Daoy (cell line): ENCODE measurements at places on chromosomes 7 and 10.

DNA sequence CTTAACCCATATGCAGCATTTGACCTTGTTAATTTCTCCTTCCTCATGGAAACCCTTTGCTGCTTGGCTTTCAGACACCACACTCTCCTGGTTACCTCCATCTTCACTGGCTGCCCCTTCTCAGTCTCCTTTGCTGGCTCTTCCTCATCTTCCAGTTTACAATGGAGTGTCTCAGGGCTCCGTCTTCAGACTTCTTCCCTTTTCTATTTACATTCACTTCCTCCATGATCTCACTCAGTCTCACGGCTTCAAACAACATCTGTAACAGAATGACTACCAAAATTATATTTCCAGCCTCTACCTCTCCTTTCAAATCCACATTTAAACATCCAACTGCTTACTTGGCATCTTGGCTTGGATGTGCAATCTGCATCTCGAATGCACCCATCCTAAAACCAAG, 140.4 kb downstream of the DKK1 start:
- DNase-seq, result no peak

DNA sequence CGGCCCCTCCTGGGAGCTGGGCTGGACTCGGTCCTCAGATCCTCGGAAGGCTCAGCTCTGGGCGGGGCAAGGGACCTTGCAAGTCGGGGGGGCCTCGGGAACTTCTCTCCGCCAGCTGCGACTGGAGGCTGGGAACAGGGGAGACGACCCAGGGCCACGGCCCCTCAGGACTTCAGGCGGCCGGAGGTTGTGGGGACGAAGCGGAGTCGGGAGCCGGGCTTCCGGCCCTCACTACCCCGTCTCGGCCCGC, 2.6 kb downstream of the ADIRF start:
- no peak for DNase-seq

- DNase-seq, result no peak
These were observed 92.6 kb upstream of the RNF32 start for GRCh38 chr7:156547884-156548561.

DNA sequence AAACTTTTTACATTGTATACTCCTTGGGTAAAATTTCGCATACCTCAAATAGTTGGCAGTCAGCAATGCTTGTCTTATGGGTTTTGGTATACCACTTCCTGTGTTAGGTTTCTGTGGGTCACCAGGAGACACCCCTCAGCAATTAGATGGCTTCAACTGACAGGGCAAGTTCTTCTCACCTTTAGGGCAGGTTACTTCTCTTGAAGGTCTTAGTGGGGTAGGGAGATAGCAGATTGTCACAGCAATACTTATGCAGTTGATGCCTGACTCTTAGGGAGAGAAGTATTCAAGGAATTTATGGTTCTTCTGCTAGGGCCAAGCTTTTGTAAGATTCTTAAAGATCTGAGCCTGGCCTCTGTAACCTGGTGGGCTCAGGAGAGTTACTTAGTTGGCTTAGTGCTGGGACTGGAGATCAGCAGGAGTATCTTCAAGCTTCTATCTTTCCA, 42.9 kb downstream of the MKLN1 start:
- peak; percentile 75 for DNase-seq

- no peak for DNase-seq
These were observed 61.5 kb downstream of the LANCL2 start for GRCh38 chr7:55426676-55427075.

- no peak for DNase-seq
These were observed 110.0 kb downstream of the TACC2 start for GRCh38 chr10:122098924-122099323.

DNA sequence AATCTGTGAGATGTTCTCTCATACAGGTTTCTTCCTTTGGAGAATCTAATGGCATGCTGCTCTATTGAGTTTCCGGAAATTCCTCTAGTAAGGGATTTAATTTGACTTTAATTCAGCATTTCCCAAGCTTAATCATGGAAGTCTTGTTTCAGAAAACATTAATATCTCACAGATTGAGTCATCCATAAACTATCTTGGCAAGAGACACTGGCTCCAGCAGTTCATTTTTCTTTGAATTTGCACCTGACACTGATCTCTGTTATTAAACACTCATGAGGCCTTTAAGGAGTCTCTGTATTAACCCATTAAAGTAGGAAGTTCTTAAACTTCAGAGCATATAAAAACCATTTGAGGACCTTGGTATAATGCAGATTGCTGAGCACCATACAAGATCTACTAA, 3.6 kb upstream of the ITGB8 start:
- no peak for DNase-seq

DNA sequence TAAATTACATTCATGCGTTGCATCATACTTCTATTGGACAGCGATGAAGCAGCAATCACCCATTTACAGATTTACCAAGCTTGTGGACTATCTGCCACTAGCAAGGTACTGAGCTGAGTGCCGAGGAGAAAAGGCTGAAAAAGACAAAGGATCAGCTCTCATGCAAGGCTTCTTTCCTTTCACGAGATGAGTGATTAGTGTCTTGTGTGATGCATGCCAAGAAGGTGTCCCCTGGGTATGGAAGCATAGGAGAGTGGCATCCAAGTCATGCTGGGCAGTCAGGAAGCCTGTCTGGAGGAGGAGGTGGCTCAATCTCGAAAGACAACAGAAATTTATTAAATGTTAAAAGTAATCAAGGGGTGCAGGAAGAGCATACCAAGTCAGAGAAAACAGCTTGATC, 40.9 kb downstream of the ACSM6 start:
- no peak for DNase-seq

DNA sequence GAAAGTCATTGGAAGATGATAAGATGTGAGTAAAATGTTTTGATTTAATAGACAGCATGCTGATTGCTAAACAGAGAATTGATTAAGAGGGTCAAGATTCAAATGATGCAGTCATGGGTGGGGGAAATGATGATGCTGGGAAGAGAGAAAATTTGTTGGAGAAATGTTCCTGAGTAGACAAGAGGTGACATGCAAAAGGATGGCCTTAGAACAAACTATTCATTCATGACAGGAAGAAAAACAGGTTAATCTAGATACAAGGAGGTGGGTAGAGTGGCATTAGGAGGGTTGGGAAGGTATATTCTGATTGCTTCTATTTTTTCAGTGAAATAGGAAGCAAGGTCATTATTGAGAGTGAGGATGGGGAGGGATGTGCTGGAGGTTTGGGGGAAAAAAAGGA, 146.7 kb downstream of the SEM1 start:
- DNase-seq, result no peak

DNA sequence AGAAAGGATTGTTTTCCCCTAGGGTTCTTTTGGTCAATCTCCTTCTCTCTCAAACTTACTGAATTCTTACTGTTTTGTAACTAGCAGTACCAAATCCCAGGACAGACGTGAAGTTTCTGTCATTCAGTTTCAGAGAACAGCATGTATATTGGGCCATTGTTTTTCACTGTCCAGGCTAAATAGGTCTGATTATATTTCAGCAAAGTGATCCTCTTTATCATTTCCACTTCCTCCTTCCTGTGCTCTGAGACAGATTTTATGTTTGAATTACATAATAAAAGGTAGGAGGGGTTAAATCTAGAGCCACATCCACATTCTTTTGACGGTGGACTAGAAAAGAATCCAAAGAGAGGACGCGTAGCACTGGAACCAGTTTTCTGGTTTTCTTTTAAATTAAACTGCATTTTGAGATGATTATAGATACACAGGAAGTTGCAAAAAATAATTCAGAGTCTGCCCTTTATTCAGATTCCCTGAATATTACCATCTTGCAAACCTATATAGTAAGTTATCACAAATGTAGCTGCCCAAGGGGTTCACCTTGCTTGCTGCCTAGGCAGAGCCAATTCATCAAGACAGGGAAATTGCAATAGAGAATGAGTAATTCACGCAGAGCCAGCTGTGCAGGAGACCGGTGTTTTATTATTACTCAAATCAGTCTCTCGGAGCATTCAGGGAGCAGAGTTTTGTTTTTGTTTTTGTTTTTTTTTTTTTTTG, 40.1 kb downstream of the AKR1E2 start:
- DNase-seq, result peak; percentile 8

GRCh38 chr10:43091846-43092245, 15.0 kb downstream of the RET start:
- no peak for DNase-seq

- no peak for DNase-seq
These were observed 4.6 kb upstream of the CFAP46 start for GRCh38 chr10:132946806-132947546.

GRCh38 chr7:151853896-151854719, 22.8 kb downstream of the PRKAG2 start:
- no peak for DNase-seq

DNA sequence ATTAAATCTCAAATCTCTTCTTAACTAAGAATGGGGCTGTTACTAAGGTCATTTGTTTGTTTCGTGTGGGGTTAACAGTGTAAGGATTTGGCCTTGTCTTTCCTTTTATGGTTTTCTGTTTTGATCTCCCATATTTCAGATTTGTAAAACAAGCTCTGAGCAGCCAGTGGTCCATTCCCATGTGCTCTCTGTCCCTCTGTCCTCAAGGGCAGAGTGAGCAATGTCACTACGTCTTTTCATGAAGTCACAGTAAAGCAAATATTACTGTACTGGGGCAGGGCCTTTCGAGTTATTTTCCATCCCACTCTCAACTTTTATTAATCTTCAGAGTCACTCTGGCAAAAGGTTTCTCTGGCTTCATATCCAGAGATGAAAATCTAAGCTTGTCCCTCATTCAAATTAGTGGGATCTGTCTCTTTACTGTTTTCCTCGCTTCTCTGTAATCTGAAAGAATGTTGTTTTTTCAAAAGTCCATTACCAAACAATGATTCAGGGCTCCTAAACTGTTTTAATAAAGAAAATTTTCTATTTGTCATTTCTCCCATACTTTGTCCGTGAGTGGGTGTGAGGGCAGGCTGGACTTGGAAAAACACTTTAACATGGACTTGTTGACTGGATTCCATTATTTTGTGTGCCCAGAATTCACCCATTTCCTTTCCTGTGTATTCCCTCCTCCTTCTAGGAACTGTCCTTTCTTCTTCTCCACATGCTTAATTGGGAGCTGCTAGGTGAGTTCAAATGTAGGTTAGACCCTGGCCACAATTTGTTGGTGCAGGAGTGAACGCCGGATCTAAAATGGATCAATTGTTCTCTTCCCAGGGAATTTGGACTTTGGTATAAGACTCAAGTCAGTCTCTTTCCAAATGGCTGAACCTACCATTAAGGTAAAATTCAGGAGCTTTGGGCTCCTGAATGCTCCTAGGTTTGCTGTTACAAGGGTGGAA, 42.1 kb upstream of the NAMPT start:
- no peak for DNase-seq

DNA sequence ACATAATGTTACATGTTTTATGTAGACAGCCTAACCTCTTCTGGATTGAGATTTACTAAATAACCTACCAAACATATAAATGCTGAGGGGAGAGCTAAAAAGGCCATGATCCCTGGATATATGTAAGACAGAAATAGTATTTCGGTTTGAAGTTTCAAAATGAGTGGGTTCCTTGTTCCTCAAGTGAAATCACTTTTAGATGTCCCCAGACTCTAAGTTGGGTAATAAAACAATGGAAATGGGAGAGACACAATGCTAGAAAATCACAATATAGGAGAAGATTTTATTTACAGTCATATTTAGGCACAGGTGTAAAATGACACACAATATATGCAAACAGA, 56.5 kb downstream of the SHTN1 start:
- DNase-seq, result no peak

DNA sequence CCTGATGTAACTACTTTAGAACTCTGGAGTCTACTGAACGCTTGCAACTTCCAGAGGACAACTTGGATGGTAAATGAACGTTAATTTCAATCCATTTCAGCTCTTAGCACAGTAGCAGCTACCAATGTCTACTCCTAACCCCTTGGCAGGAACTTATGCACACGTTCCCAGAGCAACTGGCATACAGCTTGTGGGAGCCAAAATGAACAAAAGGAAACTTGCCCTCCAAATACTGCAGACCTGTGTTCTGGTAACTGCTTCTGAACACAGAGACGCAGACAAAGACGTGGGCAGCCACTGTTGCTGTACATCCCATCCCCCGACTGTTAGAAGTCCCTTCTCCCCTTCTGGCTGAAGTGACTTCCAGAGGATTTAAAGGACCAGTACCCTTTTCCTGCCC, 61.3 kb downstream of the XPNPEP1 start:
- DNase-seq, result no peak

GRCh38 chr7:15012135-15012534, 109.6 kb upstream of the DGKB start:
- DNase-seq, result no peak

DNA sequence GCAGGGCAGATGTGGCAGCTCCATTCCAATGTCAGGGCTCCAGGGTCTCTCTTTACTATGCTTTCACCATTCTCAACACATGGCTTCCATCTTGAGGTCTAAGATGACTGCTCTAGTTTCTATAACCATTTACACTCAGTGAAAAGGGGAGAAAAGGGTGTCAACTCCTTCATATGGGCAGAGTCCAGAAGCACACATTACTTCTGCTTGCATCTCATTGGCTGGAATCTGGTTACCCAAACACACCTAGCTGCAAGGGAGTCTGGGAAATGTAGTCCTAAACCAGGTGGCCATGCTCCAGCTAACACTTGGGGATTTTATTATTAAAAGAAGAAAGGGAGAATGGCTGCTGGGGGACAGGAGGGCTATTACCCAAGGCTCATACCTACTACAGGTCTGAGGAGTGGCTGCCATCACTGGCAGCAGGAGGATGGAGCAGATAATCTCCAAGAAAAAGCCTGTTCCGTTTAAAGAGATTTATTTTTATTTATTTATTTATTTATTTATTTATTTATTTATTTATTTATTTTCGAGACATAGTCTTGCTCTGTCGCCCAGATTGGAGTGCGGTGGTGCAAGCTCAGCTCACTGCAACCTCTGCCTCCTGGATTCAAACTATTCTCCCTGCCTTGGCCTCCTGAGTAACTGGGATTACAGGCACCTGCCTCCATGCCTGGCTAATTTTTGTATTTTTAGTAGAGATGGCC, 29.1 kb upstream of the LBX1 start:
- peak; percentile 49 for DNase-seq

DNA sequence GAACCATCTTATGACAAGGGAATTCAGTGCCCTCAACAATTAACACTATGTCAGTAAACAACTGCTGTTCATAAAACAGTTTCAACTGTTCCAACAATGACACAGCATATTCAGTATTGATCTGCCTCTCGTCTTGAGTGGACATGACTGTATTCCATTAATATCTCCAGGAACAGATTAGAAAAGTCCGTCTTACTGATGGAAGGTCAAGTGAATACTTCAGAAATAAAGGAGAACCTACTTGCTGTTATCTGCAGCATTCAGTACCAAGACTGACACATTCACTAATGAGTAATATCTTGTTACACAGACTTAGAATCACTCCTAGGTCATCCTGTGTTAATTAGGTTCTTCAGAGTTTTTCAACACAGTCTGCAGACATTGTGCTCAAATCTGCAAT, 12.1 kb downstream of the KBTBD2 start:
- DNase-seq, result no peak

- no peak for DNase-seq
These were observed 26.9 kb downstream of the SLC25A28 start for GRCh38 chr10:99593312-99593711.

- DNase-seq, result peak; percentile 52
These were observed 77.4 kb downstream of the PON1 start for GRCh38 chr7:95246831-95247370.

GRCh38 chr7:22934473-22935065, 79.4 kb downstream of the HYCC1 start:
- DNase-seq, result peak; percentile 27

- DNase-seq, result no peak
These were observed 5.1 kb downstream of the RASGEF1A start for GRCh38 chr10:43261578-43262396.
